ENCODE measurements at places on chromosomes 3 and 15.
A peak's percentile ranks its signal among the peaks of the same experiment; 100 is the strongest.

DNA sequence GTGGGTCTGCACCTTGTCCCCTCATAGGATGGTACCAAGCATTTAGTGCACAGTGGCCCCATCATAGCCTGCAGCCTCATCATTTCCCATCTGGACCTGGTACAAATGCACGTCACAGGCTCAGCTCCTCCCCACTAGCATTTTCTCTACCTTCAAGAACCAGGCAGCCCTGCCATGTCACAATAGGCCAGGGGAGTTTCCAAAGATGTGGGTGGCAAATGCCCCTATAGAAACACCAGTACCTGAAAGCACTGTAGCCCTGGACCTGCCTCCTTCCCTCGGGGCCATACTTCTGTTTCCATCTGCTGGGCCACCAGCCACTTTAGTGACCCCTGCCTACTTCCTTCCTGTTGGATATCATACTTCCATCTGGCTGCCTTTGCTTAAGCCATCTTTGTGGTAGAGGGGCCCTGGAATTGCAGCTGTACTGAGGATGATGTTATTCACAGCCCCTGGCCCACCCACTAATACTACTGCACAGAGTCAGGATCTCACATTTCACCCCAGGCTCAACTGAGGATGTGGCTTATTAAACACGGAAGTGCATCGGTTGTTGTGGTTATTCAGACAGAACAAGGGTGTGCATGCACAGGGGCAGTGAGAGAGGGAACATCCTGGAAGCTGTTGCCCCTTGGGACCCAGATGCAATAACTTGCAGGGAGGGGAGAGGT lies 3.8 kb downstream of the TCTA start:
- peak; percentile 39 for DNase-seq

DNA sequence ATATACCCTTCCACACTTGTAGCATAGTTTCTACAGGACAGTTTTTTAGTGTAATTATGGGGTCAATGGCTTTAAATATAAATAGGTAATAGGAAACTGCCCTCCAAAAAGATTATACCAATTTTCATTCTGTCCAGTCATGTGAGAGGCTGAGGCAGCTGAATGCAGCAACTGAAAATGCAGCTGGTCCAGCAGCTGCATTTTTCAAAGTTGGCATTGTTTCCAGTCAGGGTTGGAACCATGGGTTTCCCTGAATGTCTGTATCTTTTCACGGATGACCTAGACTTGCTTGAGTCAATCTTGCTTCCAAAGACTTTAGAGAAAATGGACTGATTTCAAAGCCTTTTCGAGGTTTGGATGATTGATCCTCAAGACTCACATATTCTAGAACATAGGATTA lies 9.9 kb upstream of the KNL1 start:
- DNase-seq: no peak

DNA sequence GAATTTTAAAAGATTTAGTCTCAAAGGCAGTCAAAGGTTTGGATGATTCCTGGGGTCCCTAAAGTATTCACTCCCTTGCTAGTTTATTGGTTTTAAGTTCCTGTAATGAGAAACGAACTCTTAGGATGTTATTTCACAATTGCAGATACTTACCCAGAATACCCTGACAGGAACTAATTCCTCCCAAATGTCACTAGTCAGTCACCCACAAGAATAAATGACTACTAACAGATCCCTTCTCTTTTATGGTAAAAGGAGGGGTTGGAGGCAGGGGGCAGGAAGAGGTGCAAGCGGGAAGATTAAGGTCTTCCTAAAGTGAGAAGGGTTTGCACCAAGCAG lies 174.2 kb upstream of the SLC2A2 start:
- DNase-seq: no peak

DNA sequence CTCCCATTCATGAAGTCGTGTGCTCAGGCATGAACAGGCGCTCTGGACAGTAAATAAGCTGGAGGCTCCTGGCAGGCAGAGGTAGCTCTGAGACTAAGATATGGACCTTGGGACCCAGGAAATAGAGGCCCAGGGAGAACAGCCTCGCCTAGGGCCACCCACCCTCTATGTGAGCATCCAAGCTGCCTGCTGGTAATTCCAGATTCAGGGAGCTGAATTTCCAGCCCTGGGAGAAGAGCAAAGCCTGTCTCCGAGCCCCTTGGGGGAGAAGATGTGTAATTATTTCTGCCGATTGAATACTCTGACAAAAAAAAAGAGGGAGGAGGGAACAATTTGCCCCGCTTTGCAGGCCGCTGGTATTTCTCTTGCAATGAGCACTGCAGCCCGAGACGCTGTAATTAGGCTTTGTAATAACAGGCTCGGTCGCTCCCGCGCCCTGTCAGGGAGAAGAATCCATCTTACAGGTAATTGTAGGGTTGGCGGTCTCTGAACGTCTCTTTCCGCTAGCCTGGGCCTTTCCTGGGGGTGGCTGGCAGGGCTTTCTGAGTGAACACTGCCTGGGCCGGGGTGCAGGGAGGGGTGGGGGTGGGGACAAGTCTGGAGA lies 131.5 kb downstream of the WNT7A start:
- no peak for DNase-seq

DNA sequence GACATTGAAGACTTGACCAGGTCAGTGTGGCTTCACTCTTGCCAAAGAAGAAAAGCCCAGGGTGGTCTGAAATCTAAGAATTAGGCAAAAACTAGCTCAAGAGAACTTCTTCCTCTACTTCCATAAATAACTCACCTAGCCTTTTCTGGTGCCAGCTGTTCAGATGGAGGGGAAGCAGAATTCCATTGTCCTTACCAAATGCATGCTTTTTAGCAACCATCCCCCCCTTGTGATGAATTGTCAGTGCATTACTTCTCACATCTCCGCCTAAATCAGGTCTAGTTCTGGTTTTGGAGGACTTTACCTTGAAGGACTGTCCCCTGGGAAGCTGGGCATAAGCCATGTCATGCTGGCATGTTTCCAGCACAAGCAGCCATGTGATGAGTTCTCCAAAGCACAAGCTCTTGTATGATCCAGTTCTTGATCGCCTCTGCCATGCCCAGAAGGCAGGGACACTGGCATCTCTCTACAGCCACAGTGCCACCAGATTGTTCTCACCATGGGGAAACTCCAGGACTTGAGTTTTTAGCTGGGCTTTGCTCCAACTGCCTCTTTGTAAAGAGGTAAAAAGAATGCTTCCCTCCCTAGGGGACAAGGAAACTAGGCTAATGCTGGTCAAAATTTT lies 96.4 kb upstream of the IL12A start:
- DNase-seq: no peak

GRCh38 chr3:110533089-110533488 lies 538.5 kb upstream of the NECTIN3 start:
- no peak for DNase-seq

DNA sequence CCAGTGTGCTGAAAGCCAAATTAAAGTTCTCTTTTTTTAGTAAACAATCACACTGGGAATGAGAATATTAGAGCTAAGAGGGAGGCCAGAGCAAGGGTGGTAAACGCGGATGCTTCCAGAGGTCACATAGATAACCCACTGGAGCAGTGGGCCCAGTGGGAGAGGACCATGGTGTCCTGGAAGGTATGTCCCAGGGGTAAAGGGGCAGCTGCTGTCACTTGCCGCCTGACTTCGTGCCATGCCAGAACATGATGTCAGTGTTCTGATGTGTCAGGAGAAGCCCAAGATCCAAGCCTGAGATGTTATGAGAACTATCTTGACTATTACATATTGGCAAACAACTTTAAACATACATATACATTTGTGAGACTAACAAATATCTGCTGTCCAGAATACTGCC lies 211.9 kb upstream of the IL12A start:
- no peak for DNase-seq

DNA sequence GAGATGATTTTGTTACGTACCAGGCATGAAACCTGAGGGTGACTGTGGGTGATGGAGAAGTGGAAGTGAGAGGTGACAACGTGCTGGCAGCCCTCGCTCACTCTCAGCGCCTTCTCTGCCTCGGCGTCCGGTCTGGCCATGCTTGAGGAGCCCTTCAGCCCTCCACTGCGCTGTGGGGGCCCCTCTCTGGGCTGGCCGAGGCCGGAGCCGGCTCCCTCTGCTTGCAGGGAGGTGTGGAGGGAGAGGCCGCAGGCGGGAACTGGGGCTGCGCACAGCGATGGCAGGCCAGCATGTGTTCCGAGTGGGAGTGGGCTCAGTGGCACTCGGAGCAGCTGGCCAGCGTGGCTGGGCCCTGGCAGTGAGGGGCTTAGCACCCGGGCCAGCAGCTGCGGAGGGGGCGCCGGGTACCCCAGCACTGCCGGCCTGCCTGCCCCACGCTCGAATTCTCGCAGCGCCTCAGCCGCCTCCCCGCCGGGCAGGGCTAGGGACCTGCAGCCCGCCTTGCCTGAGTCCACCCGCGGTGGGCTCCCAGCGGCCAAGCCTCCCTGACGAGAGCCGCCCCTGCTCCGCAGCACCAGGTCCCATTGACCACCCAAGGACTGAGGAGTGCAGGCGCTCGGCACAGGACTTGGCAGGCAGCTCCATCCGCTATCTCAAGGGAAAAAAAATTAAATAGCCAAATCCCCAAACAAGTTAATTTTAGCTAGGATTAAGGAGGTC lies 29.7 kb upstream of the MYRIP start:
- DNase-seq: no peak

- no peak for DNase-seq
Observed at GRCh38 chr15:80003171-80003570, 32.2 kb upstream of the BCL2A1 start.

- no peak for DNase-seq
Observed at GRCh38 chr3:165855581-165855980, 18.4 kb upstream of the BCHE start.

GRCh38 chr3:186290796-186291195 lies 71.2 kb downstream of the DGKG start:
- DNase-seq: no peak

GRCh38 chr3:8652324-8652987 lies 7.9 kb upstream of the SSUH2 start:
- no peak for DNase-seq

DNA sequence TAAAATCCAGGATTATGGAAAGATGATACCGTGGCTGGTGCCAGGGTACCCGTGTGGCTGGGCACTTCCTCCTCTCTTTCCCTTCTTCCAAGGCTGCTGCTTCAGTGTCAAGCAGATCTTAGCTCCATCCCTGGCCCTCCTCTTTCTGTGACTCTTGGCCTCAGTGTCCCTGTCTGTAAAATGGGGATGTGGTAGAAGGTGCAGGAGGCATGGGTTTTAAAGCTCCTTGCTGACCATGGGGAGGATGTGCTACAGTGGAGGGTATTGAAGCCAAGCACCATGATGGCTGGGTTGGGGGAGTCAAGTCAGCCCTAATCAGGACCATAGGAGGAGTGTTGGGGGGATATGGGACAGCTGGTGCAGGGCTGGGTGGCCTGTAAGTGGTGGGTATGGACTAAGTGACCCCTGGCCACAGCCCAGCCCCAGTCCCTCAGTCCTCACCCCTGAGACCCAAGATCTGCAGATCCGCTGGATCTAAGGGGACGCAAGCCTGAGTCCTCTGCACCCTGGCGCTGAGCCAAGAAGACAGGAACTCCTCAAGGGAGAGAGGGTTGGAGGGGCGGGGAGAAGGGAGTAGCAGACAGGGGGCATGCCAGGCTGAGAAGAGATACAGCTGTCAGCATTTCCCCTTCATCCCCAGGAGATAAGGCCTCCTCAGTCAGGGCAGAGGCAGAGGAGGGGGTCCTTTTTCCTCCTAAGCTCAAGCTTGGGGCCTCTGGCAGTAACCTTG lies 12.0 kb downstream of the PTH1R start:
- no peak for DNase-seq

- DNase-seq: no peak
Observed at GRCh38 chr3:124140746-124141145, 148.8 kb upstream of the ROPN1 start.

- DNase-seq: no peak
Observed at GRCh38 chr3:149969110-149969939, 1.4 kb downstream of the PFN2 start.

- DNase-seq: no peak
Observed at GRCh38 chr3:20324664-20325478, 138.9 kb upstream of the SGO1 start.

- no peak for DNase-seq
Observed at GRCh38 chr15:31887246-31887645, 143.1 kb upstream of the CHRNA7 start.

- DNase-seq: no peak
Observed at GRCh38 chr3:104885214-104885814, 481.4 kb upstream of the ALCAM start.

GRCh38 chr3:99394831-99395778 lies 243.3 kb upstream of the COL8A1 start:
- DNase-seq: no peak

DNA sequence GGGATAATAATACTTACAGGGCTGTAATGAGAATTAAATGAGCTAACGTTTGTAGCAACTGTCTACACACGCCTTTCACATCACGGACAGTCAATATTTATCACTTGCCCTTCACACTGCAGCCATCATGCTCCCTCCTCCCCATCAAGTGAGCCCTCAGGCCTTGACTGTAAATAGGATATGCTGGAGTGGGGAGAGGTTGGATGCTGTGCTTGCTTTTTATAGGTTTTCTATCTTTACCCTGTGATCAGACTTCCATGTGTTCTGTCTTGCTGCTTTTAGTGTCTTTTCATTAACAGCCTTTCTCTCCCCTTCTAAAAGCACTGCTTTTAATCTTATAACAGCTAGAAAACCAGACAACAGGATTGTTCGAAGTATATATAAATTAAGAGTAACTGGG lies 12.8 kb upstream of the MAGEF1 start:
- no peak for DNase-seq

DNA sequence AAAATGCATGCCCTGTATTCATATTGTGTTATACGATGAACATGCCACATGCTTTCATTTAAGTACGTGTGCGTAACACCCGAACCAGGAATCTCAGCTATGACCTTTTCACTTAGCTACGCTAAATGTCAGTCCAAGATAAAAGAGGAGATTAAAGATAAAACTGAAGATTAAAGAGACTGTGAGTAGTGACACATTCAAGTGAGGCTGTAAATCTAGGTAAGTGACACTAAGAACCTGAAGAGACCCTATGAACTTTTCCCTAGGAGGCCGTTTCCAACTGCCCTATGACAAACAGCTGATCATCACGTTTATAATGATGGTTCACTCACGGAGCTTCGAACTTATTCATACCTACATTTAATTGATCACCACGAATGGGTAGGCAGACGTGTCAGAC lies 32.2 kb downstream of the TFRC start:
- no peak for DNase-seq

DNA sequence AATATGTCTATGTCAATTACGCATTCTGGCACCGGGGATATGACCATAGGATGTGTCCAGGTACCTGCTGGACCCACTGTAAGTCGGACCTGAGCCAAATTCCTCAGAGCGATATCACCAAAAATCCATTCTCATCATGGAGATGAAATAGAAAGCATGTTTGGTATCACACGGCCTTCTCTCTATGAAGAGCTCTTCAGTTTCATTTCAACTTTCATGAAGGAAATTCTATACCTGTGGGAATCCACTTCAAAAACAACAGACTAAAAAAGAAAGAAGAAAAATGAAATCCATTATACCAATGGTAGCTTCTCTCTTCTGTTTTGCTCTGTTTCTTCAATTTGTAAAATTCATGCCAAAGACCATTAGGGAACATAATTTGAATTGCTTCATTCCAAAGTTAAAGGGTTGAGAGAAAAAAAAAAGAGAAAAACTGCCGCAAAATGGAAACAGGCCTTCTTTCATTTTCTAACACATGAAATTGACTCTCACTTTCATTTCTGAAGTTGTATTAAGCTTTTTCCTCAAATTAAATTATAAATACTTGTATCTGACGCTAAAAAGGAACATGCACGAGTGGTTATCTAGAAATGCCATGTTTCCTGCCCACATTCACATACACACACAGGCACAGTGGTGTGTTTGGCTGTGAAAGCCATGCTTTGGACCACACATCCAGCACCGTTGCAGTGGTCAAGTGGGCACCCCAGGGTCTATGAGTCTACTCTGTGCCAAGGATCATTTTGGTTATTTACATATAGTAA lies 46.9 kb upstream of the DIPK2A start:
- no peak for DNase-seq

All from stimulated activated CD4-positive, alpha-beta T cell treated with anti-CD3 and anti-CD28 coated beads, Interleukin-1b, Interleukin-23, amount 100 ng/mL, for 4 hours (primary cell).